ENCODE measurements at places on chromosomes 11 and 22.
A peak's percentile ranks its signal among the peaks of the same experiment; 100 is the strongest.

DNA sequence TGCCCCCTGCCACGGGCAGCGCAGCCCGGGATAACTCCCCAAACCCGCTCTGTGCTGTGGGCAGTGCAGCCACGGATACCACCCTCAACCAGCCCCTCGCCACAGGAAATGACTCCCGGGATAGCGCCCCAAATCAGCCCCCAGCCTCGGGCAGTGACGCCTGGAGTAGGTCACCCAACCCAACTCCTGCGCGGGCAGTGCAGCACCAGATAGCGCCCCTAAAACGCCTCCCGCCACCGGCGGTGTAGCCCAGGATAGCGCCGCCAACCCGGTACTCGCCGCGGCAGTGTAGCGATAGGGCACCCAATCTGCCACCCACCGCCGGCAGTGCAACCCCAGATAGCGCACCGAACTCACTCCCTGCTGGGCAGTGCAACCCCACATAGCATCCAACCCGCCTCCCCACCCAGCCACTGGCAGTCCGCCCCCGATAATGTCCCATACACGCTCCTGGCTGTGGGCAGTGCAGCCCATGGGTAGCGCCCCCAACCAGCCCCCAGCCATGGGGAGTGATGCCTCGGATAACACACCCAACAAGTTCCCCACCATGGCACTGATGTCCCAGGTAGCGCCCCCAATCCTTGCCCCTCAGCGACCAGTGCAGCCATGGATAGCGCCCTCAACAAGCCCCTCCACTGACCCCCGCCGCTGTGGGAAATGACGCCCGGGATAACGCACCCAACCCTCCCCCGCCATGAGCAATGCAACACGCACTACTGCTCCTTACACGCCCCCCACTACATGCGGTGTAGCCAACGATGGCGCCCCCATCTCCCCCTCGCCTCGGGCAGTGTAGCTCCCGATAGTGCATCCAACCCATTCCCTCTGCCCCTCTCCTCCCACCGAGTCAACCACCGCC is 1.5 kb downstream of the RFPL2 start:
- DNase-seq = no peak

DNA sequence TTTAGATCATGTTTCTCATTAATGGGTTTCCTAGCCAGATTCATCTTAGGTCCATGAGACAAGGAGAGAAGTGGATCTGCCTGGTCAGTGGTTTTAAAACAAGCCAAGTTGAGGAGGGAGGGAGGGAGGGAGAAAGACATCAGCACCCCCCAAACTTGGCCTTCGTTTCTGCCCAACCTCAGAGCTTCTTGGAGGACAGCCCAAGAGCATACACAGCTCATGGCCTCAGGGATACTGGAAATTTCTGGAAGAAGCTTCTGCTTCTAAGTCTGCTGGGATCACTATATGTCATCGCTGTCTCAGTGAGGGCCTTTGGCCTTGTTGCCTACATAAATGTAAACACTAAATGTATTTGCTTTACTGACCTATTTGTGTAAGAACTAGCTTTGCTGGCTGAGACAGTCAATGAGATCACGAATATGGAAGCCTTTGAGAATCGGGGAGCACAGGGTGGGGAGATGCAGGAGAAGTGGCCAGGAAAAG is 375.1 kb downstream of the BUD13 start:
- no peak for DNase-seq

- no peak for DNase-seq
Measured at GRCh38 chr11:58060535-58060934, 29.8 kb downstream of the OR6Q1 start.

- no peak for DNase-seq
Measured at GRCh38 chr22:37564111-37564711, 3.9 kb downstream of the CDC42EP1 start.

DNA sequence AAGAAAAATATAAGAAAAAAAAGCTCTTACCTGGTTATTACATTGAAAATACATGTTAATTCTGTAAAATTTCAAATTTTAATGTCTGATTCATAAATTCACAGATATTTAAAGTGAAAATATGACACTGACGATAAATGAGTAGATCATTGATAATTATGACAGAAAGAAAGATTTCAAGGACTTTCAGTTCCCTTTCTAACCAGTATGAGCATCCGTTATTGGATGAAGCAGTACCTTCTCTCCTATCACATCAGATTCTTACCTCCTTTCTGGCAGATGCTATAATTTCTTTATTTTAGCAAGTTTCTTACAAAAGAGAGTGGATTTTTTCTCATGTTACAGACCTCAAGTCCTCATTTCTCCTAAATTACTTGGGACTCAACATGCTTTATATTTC is 847.3 kb downstream of the JRKL start:
- no peak for DNase-seq

GRCh38 chr11:44694443-44694842 is 32.3 kb upstream of the TSPAN18 start:
- DNase-seq = no peak

- DNase-seq = no peak
Measured at GRCh38 chr11:100581318-100581717, 105.8 kb upstream of the ARHGAP42 start.

DNA sequence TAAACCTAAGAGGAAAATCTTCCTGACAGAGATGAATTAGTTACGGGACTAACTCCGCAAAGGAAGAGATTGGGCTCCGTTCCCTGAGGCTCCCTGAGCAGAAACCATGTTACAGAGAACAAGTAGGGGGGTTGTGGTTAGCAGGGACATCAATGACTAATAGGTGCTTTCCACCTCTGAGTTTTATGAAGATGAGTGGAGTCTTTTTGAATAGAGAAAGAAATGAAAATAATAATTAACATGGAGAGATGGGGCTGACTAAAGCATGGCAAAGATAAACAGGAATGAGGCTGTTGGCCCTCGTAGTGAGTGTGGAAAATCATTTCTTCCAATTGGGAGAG is 47.5 kb upstream of the PICALM start:
- no peak for DNase-seq

- no peak for DNase-seq
Measured at GRCh38 chr11:82869657-82870056, 30.6 kb downstream of the PRCP start.

DNA sequence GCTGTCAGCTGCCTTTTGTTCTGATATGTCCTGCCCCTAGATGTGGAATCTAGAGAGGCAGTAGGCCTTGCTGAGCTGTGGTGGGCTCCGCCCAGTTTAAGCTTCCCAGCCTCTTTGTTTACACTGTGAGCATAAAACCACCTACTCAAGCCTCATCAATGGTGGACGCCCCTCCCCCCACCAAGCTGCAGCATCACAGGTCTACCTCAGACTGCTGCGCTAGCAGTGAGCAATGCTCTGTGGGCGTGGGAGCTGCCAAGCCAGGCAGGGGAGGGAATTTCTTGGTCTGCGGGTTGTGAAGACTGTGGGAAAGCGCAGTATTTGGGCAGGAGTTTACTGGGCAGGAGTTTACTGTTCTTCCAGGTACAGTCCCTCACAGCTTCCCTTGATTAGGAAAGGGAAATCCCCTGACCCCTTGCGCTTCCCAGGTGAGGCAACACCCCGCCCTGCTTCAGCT is 98.5 kb downstream of the SMCO4 start:
- peak; percentile 94 for DNase-seq

- DNase-seq = no peak
Measured at GRCh38 chr11:130819625-130820024, 96.7 kb downstream of the SNX19 start.

- peak; percentile 30 for DNase-seq
Measured at GRCh38 chr22:46499805-46500189, 37.6 kb downstream of the CELSR1 start.

- DNase-seq = no peak
Measured at GRCh38 chr11:100766764-100767163, 79.7 kb downstream of the ARHGAP42 start.

GRCh38 chr11:99505831-99506230 is 485.1 kb downstream of the CNTN5 start:
- DNase-seq = no peak

DNA sequence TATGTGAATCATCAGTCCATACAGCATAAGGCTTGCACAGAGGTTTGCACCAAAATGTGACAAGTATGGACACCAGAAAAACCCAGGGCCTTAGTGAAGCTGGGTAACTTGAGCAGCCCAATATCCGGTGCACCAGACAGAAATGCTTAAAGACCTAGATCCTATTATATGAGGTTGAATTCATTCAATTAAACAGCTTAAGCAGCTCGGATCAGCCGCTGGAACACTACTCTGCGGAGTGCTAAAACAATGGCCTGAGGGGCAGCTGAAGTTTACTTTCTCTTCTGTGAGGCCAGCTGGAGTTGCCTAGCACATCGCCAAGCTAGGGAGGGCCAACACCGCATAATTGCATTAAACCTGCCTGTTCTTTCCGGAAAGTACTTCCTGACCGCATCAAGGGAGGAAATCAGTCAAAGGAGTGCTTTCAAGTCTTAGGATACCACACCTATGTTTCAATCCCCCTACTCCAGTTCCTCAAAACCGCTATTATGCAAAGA is 17.0 kb upstream of the FAM181B start:
- peak; percentile 88 for DNase-seq

GRCh38 chr11:79481795-79482194 is 41.0 kb upstream of the TENM4 start:
- no peak for DNase-seq

GRCh38 chr11:36718451-36718850 is 120.4 kb upstream of the RAG2 start:
- DNase-seq = no peak

DNA sequence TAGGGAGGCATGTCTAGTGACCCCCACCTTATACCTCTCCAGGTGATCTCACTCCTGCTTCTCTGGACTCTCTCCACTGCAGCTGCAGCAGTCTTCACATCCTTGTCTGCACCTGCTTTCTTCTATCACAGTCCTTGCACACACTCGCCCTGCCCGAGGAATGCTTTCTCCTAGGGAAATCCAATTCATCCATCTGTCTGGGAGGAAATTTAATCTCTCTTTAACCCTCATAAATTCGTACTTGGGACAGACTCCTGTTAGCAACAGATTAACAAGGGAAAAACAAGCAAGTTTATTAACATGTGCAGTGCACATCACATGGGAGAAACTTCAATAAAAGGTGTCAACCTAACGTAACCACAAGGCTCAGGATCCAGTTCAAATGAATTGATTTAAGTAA is 11.3 kb upstream of the RCN1 start:
- DNase-seq = no peak

- DNase-seq = no peak
Measured at GRCh38 chr11:17411418-17411817, 23.0 kb upstream of the KCNJ11 start.

DNA sequence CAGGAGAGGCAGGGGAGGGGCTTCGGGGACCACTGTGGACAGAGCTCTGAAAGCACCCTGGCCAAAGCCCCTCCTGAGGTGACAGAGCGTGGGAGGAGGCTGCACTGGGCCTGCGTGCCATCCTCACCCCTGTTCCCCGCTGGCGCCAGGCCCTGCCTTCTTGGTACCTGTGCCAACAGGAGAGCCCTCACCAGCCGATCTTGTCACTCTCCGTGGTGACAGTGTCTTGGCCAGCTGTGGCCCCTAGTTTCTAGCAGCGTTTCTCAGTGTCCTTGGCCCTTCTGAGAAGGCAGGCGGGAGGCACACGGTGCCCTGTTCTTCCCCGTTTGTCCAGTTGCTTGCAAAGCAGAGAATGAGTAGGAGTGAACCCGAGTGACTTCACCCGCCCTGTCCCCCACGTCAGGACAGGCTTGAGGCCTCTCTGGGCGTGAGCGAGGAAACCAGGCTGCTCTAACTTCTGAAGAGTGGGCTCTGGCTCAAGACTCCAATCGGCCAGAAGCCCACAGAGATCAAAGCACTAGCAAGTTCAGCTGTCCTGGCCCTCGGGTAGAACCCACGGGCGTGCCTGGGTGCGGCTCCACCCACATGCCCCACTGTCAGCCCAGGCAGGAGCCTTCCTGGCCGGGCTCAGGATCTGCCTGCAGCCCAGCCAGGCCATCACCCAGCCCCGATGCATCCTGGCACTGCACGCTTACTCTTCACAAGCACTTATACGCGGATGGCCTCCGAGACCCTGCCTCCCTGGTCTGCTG is 60.2 kb upstream of the EMID1 start:
- DNase-seq = no peak

GRCh38 chr22:50342651-50343540 is at the start of gene PPP6R2:
PPP6R2 (plus strand) TSS chr22:50343327; CDS start chr22:50393909, 50,582 bp downstream.
- peak; percentile 79 for DNase-seq

Measured in mesendoderm (in vitro differentiated cells).